MM.1S (cell line): ENCODE measurements at places on chromosomes 11 and 22.

- DNase-seq: no peak
- H3K27me3 ChIP-seq: no peaks in the 10 kb centered on the region
- H3K4me3 ChIP-seq: no peak overlapping the region
- H3K27ac ChIP-seq: no peak overlapping the region
- no peaks in the 10 kb centered on the region for H3K4me1 ChIP-seq
Observed at GRCh38 chr11:28476049-28476448, 367.9 kb downstream of the METTL15 start.

DNA sequence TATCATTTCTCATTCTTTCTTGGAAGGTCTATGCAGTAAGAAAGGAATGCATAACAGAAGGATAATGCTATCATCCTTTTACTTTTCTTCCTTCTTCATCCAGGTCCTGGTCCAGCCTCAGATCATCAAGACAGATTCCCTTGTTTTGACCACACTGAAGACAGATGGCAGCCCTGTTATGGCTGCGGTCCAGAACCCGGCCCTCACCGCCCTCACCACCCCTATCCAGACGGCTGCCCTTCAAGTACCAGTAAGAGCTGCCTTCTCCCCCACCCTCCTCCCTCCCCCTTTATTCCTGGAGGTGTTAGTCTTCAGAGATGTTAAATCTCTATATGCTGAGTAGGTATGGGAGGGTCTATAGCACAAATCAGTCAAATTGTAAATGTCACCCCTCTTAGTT, 37.9 kb downstream of the SREBF2 start:
- H3K27ac ChIP-seq: no peak overlapping the region
- peaks cover 39% of the 10 kb centered on the region for H3K36me3 ChIP-seq
- no peaks in the 10 kb centered on the region for H3K4me1 ChIP-seq
- no peaks in the 10 kb centered on the region for H3K27me3 ChIP-seq

- no peaks in the 10 kb centered on the region for H3K4me1 ChIP-seq
- no peaks in the 10 kb centered on the region for H3K27me3 ChIP-seq
- no peak overlapping the region for H3K4me3 ChIP-seq
Observed at GRCh38 chr11:14150878-14151277, 188.4 kb downstream of the SPON1 start.

- no peaks in the 10 kb centered on the region for H3K4me1 ChIP-seq
- no peaks in the 10 kb centered on the region for H3K27me3 ChIP-seq
- H3K27ac ChIP-seq: no peak overlapping the region
- no peak for DNase-seq
- H3K4me3 ChIP-seq: no peak overlapping the region
- H3K36me3 ChIP-seq: no peaks in the 10 kb centered on the region
Observed at GRCh38 chr22:19080853-19081252, 41.4 kb downstream of the DGCR2 start.

DNA sequence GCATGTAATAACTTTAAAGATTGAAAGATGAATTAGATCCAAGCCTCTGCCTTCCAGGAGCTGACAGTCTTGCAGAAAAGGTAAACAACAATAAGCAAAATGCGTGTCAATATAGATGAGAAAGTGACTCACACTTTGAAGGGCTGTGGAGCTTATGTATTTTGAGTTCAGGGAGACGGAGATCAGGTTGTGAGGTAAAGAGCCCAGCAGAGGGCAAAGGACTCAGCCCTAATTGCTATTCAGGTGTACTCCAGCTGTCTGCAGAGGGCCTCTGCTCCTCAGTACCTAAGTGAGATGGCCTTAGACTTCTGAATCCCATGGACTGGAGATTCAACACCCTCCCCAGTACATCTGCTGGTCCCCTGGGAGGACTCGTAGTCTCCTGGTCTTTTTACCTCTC, 22.9 kb upstream of the CTR9 start:
- H3K36me3 ChIP-seq: no peaks in the 10 kb centered on the region
- H3K27ac ChIP-seq: no peak overlapping the region
- no peaks in the 10 kb centered on the region for H3K4me1 ChIP-seq
- no peaks in the 10 kb centered on the region for H3K27me3 ChIP-seq
- no peak for DNase-seq

DNA sequence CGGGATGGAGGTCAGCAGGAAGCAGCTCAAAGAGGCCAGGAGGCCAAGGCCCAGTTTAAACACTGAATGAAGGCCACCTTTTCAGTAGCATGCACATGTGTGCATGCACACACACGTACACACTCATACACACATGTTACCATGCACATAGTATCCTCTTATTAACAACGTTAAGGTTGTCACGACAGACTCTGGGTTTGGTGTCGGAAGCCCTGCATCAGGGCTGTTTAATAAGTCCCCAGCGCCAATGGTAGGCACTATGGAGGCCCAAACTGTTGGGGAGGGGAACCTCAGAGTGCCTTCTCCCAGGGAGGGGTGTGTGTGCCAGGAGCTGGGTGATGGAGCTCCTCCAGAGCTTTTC, 39.5 kb upstream of the ADA2 start:
- H3K27ac ChIP-seq: peak overlapping the region; percentile 99
- no peaks in the 10 kb centered on the region for H3K27me3 ChIP-seq
- H3K4me1 ChIP-seq: peaks cover 25% of the 10 kb centered on the region
- H3K36me3 ChIP-seq: no peaks in the 10 kb centered on the region

DNA sequence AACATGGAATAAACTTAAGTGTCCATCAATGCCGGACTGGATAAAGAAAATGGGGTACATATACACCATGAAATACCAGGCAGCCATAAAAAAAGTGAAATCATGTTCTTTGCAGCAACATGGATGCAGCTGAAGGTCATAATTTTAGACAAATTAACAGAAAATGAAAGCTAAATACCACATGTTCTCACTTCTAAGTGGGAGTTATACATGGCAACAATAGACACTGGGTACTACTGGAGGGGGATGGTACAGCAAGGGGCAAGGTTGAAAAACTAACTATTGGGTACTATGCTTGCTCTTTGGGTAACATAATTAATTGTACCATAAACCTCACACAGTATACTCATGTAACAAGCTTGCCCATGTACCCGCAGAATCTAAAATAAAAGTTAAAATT, 851.6 kb downstream of the DLG2 start:
- DNase-seq: peak; percentile 59
- H3K27ac ChIP-seq: no peak overlapping the region
- no peak overlapping the region for H3K4me3 ChIP-seq
- no peaks in the 10 kb centered on the region for H3K36me3 ChIP-seq
- no peaks in the 10 kb centered on the region for H3K27me3 ChIP-seq
- peaks cover 11% of the 10 kb centered on the region for H3K4me1 ChIP-seq

- H3K27me3 ChIP-seq: peaks cover 96% of the 10 kb centered on the region
- H3K4me1 ChIP-seq: no peaks in the 10 kb centered on the region
- no peak overlapping the region for H3K27ac ChIP-seq
- H3K4me3 ChIP-seq: no peak overlapping the region
- no peak for DNase-seq
- no peaks in the 10 kb centered on the region for H3K36me3 ChIP-seq
Observed at GRCh38 chr11:69483691-69484426, 2.4 kb downstream of the LINC01488 start.

- no peak overlapping the region for H3K27ac ChIP-seq
- no peaks in the 10 kb centered on the region for H3K36me3 ChIP-seq
- H3K4me3 ChIP-seq: no peak overlapping the region
Observed at GRCh38 chr11:13152736-13153541, 124.7 kb upstream of the BMAL1 start.

DNA sequence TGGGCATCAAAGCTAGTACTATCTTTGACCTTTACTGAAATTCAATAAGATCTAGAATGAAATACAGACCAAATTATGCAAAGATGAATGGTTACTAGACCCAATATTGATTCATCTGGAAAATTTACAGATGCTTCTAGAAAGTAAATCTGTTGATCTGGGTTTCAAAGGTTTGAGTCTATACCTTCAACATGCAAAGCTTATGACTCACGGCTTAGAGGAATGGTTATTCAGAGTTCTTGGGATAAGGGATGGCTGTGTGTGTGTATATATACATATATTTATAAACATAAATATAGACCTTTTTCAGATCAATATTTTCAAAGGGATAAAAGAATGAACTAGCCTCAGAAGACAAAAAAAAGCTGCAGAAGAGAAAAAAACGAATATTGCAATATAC, 1.3 kb downstream of the SPTY2D1 start:
- H3K27ac ChIP-seq: peak overlapping the region; percentile 88; the same call in 1 of the 2 replicates
- no peaks in the 10 kb centered on the region for H3K36me3 ChIP-seq
- DNase-seq: no peak
- peaks cover 8% of the 10 kb centered on the region for H3K4me1 ChIP-seq
- peak overlapping the region; percentile 99; the same call in 1 of the 2 replicates for H3K4me3 ChIP-seq

GRCh38 chr11:61187505-61188130, 15.7 kb upstream of the PGA3 start:
- no peaks in the 10 kb centered on the region for H3K36me3 ChIP-seq
- H3K27ac ChIP-seq: no peak overlapping the region
- no peak overlapping the region for H3K4me3 ChIP-seq

- no peak for DNase-seq
- peak overlapping the region; percentile 87 for H3K4me3 ChIP-seq
- peaks cover 33% of the 10 kb centered on the region for H3K4me1 ChIP-seq
- no peak overlapping the region; the same call in 1 of the 2 replicates for H3K27ac ChIP-seq
Observed at GRCh38 chr22:38756711-38757463, 1.1 kb upstream of the SUN2 start.

- no peaks in the 10 kb centered on the region for H3K36me3 ChIP-seq
- H3K4me1 ChIP-seq: no peaks in the 10 kb centered on the region
Observed at GRCh38 chr11:79119491-79120284, 321.1 kb downstream of the TENM4 start.

- H3K27me3 ChIP-seq: no peaks in the 10 kb centered on the region
- H3K4me3 ChIP-seq: no peak overlapping the region
- peaks cover 13% of the 10 kb centered on the region; the same call in 1 of the 2 replicates for H3K4me1 ChIP-seq
- peak; percentile 61 for DNase-seq
- H3K27ac ChIP-seq: no peak overlapping the region
Observed at GRCh38 chr11:45304111-45304991, 18.2 kb upstream of the SYT13 start.
